Bronchial smooth muscle cell (primary cell): ENCODE measurements at places on chromosomes 5 and 9. TPM values are rescaled to one million over a fixed set of nuclear protein-coding genes. Genes with fewer than 3 reads are reported as not detected.

Gene AQP3
- 6.6 and 11.2 TPM in 2 replicates for total RNA-seq

Gene CKS2
- 25.2 and 46.3 TPM in 2 replicates for total RNA-seq

Gene PCDHB2
- total RNA-seq = 1.3 and 8.4 TPM in 2 replicates

Gene NSMF
- 10.5 and 11.3 TPM in 2 replicates for total RNA-seq

Gene DNM1
- total RNA-seq = 63.7 and 82.3 TPM in 2 replicates

Gene TAF1L
- total RNA-seq = under 0.01 TPM in 2 replicates
